ENCODE measurements at places on chromosomes 5 and 9.

GRCh38 chr5:123208668-123209501 lies 119.8 kb downstream of the PRDM6 start:
- no peak for DNase-seq

- DNase-seq = no peak
Measured at GRCh38 chr5:158977642-158978041, 122.1 kb downstream of the EBF1 start.

- no peak for DNase-seq
Measured at GRCh38 chr9:122445155-122445749, 32.5 kb downstream of the OR1J1 start.

GRCh38 chr9:109346904-109347303 lies 26.0 kb upstream of the EPB41L4B start:
- DNase-seq = no peak

DNA sequence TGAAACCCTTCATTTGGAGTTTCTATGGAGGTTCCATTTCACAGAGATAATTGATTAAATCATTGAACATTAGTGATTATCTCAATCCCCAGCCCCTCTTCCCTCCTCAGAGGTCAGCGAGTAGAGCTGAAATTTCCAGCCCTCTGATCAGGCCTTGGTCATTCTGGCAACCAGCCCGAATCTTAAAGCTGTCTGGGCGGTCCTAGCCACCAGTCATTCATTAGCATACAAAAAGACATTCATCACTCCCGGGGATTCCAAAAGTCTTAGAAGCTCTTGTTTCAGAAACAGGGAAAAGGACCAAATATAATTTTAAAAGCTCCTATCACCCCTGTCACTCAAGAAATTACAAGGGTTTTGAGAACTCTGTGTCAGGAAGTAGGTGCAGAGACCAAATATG lies 41.3 kb downstream of the ZNF474 start:
- DNase-seq = no peak

DNA sequence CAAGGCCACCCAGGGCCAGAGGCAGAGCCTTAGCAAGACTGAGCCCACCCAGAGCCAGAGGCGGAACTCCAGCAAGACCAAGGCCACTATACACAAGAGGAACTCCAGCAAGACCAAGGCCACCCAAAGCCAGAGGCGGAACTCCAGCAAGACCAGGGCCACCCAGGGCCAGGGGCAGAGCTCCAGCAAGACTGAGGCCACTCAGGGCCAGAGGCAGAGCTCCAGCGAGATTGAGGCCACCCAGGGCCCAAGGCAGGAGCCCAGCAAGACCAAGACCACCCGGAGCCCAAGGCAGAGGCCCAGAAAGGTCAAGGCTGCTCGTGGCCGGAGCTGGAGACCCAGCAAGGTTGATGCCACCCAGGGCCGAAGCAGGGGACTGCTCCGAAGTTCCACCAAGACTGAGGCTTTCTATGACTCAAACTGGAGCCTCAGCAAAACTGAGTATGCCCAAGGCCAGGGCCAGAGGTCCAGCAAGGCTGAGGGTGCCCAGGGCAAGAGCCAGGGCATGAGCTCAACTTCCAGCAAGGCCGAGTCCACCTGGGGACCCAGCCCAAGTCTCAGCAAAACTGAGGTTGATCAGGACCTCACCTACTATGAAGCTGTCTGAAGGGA lies 4.2 kb downstream of the TOR2A start:
- no peak for DNase-seq

DNA sequence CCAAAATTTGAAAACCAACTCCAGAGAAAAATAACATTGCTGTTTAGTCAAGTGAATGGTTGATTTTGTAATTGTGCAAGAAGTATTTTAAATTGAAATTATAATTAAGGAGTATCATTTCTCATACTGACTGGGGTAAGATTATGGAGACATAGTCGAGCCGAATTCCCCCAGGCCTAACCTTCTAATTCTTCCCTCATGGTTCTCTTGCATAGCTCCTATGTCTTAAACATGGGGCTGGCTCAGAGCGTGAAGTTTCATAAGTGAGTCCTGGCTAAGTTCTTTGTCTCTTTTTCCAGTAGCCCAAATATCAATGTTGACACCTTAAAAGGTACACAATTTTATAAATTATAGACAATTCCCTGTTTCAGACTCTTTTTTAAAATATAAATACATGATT lies 46.7 kb upstream of the ANXA1 start:
- no peak for DNase-seq

- no peak for DNase-seq
Measured at GRCh38 chr9:128940946-128941755, 6.3 kb downstream of the DOLK start.

GRCh38 chr9:3585606-3586005 lies 59.8 kb upstream of the RFX3 start:
- DNase-seq = no peak

- no peak for DNase-seq
Measured at GRCh38 chr5:139749242-139749641, 46.4 kb upstream of the PSD2 start.

Measured in esophagus squamous epithelium (tissue), 5 donors.